Globus pallidus (tissue), 1 donor: ENCODE measurements at places on chromosomes 1 and 21.

GRCh38 chr21:34861258-34861657, 187.8 kb downstream of the RUNX1 start:
- DNase-seq, result no peak

GRCh38 chr1:81574408-81574807, 226.3 kb upstream of the ADGRL2 start:
- no peak for DNase-seq

DNA sequence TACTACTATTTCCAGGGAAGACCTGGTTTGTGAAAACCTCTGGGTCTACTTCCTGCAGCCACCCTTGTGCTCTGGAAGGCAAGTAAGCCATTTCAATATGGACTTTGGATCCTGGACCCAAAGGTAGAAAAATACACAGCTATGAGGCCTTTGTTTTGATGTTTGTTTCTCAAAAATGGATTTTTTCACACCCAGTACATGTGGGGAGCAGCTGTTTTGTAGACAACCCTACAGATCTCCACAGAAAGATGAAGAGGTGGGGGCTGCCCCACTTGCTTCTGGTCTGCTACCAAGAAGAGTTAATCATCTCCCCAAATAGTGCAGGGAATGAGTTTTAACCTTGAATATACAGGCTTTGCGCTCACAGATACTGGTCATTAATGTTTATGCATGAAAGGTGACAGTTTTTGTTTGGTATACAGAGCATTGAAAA, 29.2 kb downstream of the ZNF281 start:
- no peak for DNase-seq

GRCh38 chr1:172671591-172671990, 12.7 kb downstream of the FASLG start:
- DNase-seq, result no peak

- no peak for DNase-seq
Measured at GRCh38 chr1:209412036-209412435, 171.5 kb upstream of the CAMK1G start.

DNA sequence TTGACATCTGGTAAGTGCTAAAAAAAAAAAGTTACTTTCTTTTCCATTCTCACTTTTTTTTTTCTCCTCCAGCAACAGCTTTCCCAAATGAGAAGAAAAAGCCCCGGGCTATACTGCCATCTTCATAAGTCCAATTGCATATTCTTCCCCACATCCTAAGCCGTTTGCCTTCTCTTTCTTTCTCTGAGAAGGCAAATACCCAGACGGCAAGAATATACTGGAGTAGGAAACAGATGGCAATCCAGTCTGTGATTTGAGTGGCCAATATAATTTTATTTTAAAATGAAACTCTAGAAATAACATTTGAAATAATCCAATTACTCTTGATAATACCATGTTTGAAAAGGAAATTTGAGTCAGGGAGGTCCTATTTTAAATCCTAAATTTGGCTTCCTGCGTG, 44.6 kb upstream of the GREM2 start:
- no peak for DNase-seq

DNA sequence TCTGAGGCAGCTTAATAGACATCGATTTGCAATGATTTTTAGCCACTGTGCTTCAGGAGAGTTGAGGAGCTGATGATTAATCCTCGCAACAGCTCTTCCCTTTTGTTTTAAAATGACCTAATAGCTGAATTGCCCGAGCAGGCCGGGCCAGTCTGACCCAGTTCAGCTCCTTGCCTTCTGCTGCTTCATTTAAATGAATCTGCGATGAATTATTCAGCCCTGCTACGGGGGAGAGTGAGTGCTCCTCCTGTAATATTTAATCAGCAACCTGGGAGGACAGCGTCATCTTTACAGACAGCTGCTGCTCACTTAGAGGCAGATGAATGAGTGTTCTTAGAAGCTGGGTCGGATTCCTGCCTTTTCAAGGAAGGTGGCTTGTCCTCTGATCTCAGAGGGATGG, 325.1 kb downstream of the CAMTA1 start:
- DNase-seq, result no peak

GRCh38 chr1:183318433-183318832, 99.7 kb downstream of the NMNAT2 start:
- no peak for DNase-seq

- no peak for DNase-seq
Measured at GRCh38 chr1:216576234-216576937, 146.8 kb downstream of the ESRRG start.

DNA sequence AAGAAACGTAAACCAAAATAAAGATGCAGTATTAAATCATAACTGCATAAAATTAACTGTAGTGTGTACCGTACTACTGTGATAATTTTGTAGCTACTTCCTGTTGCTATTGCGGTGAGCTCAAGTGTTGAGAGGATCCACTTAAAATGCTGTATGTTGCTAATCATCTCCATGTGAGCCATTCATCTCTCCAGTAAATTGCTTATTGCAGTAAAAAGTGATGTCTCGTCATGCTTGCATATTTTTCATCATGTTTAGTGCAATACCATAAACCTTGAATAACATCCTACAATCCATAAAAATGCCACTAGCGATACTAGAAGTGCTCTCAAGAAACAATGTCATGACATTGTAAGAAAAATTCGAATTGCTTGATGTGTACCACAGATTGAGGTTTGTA, 66.3 kb downstream of the RAVER2 start:
- no peak for DNase-seq

- DNase-seq, result no peak
Measured at GRCh38 chr1:221692643-221693042, 49.2 kb downstream of the DUSP10 start.

DNA sequence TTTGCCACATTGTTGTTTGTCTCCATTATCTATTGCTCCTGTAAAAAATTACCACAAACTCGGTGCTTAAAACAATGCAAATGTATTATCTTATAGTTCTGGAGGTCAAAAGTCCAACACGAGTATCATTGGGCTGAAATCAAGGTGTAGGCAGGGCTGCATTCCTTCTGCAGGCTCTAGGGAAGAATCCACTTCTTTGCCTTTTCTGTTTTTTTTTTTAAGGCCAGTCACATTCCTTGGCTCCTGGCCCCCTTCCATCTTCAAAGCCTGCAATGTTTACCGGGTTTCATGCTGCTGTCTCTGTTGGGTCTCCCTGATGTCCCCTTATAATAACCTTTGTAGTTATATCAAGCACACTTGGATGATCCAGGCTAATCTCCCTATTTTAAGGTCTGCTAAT, 212.7 kb downstream of the PTBP2 start:
- no peak for DNase-seq

DNA sequence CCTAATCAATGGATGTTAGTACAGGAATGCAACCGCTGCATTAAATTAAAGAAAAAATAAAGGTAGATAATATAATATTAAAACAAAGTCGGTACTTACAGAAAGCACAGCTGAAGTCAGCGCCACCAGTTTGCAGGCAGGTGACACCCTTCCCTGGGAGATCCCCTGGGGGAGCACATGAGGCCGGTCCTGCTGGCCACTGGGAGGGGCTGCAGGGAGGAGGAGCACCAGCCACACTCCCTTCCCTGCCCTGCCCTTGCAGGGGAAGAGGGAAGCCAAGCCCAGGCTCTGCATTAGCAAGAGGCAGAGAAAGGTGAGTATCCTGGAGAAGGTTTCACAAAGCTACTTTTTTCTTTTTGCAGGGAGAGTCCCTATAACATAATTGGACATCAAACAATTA, 507.0 kb downstream of the AJAP1 start:
- no peak for DNase-seq

GRCh38 chr21:32772281-32773047, 909 bp upstream of the PAXBP1 start:
- no peak for DNase-seq

- DNase-seq, result no peak
Measured at GRCh38 chr1:119758584-119758983, 10.1 kb downstream of the HMGCS2 start.

DNA sequence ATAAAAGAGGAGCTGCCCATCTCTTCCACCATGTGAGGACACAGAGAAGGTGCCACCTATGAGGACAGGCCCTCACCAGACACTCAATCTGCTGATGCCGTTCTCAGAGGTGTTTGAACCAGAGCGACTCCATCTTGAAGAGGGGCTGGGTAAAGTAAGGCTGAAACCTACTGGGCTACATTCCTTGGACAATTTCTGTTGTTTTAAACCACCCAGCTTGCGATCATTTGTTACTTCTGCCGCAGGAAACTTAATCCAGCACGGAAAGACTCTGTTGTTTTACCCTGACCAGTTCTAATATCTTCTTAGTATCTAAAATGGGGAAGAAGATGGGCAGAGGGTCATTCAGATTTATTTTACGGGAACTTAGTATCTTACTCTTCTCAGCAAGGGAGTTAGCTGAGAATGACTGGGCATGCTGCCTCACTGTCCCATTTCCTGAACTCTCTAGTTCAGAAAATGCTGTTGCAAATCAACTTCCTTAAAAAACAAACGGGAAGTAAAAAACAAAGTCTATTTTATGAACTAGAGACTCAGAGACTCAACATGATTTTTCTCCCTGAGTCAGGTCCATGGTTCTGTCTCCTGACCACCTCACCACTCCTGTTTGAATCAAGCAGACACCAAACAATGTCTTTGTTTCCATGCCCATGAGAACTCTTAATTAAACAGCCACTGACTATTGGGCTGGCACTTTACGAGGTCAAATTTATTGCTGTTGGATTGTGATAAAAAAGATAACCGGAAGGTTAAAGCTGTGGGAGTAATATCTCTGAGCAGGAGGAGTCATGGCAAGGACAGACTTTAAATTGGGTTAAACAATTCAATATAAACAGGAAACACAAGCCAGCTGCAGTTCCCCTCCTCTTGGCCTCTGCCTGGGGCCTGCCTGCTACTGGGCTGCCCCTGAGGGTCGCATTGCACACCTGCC, 23.8 kb upstream of the IFNAR1 start:
- DNase-seq, result peak; percentile 67

GRCh38 chr1:193703655-193704054, 517.2 kb upstream of the B3GALT2 start:
- no peak for DNase-seq

DNA sequence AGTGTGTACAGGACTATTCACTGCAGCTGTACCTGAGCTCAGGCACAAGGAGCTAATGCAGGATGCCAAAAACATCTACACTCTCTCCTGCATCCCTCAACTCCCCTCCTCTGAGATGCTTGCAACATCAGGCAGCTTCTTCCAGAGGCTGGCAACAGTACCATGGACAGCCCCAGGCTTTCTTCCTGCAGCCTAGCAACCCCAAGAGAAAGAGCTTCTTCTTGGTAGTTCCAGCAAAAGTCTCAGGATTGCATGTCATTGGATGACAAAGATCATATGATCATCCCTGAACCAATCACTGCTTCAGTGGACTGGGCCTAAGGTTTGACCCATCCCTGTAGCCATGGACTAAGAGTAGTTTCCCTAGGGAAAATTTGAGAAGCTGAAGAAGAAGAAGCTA, 46.7 kb downstream of the CAMK2N1 start:
- DNase-seq, result no peak

GRCh38 chr21:18023157-18023556, 204.0 kb upstream of the C21orf91 start:
- DNase-seq, result no peak

DNA sequence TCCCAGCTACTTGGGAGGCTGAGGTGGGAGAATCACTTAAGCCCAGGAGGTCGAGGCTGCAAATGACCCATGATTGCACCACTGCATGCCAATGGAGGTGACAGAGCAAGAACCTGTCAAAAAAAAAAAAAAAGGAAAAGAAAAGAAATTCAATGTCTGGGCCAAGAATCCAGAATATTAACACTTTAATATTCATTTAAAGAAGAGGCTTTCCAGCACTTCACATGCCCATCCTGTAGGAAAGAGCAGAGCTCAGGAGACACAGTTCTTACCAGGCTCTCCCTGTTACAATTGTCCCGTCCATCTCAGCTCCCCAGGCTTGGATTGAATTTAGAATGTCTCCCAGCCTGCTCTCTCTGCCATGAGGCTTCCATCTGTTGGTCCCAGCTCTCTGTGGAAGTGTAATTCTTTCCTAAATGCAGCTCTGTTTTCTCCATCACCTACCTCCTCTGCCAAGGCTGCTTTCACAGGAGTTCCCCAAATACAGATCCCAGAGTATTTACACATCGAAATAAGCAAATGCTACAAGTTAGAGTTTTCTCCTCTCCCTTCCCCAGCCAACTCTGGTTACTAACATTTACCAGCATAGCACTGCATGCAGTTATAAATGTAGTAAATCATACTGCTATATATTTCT, 116.6 kb upstream of the CDC42BPA start:
- no peak for DNase-seq

DNA sequence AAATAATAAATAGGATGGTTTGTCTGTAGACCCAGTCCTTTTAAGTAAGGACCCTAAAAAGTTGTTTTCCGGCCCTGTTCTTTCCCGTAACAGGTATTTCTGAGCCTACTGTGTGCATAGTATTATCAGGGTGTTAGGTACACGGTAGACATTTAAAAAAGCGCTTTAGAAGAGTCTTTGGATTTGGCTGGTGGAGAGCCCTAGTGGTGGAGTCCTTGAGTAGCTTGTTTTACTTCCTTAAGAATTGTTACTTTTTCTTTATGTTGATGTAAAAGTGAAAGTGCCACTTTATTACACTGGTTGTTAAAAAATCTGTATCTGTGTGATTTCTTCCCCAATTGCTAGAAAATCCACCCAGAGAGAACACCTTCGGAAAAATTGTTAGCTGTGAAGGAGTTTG, 36.8 kb downstream of the SMYD2 start:
- no peak for DNase-seq

GRCh38 chr1:65049941-65050713, 83.8 kb upstream of the JAK1 start:
- no peak for DNase-seq

- peak; percentile 16 for DNase-seq
Measured at GRCh38 chr1:234598974-234599616, 10.9 kb downstream of the IRF2BP2 start.

DNA sequence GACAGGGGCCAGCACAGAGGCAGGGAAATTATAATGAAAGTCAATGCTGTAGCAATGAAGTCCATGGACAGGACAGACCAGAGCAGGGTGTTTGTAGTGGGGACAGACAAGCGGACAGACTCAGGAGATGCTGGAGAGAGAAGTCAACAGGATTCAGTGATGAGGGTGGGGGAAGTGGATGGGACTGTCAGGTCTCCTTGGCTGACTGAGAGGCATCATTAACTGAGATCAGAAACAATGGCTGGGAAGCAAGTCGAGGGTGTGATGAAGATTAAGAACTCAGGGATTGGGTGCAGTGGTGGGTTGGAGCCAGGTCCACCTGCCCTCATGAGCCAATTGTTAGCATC, 25.5 kb downstream of the CD58 start:
- DNase-seq, result no peak

GRCh38 chr1:244054924-244055263, 3.8 kb downstream of the ZBTB18 start:
- DNase-seq, result no peak
